ENCODE measurements at places on chromosomes 5 and 9.

DNA sequence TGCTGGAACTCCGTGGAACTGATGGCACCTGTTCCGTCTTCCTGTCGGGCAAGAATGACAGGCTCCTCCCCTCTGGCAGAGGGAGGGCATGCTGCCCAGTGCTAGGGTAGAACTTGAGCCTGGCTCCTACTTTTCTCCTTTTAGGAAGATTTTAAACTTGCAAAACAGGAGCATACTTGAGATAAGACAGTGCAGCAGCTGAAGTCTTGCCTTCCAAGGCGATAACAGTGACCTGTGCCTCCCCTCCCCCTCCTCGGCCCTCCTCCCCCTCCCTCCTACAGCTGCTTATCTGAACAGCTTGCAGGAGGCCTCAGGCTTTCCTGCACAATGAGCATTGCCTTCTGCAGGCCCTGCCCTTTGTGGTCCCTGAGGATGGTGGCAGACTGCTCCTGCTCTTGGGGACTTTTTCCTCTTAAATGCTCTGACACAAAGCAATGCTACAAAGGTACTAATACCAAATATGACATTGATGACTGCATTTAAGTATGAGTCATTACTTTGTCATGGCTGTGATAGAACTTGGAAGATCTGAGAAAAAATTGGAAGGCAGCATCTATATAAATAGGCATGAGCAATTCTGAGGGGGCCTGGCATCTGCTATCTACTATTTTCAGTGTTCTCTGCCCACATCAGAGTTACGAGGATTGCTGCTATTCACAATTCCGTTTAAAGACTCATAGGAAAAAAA, 2.0 kb downstream of the GADD45G start:
- no peak for DNase-seq

DNA sequence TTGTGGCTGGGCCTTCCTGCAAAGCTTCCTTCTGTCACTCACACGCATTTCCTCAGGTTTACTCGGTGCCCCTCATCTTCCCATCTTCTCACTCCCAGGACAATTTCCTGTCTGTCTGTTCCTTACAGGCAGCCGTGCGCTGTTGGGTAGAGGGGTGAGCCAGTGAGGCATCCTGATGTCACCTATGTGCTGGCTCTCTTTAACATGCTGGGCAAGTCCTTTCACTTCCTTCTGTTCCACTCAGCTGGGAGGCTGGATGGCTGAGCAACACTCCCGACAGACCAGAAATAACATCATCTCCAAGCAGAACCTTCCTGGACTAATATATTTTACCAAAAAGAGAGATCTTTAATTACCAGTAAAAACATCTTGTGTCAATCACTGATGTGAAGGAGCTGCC, 103.0 kb downstream of the HSD17B3 start:
- DNase-seq, result no peak

DNA sequence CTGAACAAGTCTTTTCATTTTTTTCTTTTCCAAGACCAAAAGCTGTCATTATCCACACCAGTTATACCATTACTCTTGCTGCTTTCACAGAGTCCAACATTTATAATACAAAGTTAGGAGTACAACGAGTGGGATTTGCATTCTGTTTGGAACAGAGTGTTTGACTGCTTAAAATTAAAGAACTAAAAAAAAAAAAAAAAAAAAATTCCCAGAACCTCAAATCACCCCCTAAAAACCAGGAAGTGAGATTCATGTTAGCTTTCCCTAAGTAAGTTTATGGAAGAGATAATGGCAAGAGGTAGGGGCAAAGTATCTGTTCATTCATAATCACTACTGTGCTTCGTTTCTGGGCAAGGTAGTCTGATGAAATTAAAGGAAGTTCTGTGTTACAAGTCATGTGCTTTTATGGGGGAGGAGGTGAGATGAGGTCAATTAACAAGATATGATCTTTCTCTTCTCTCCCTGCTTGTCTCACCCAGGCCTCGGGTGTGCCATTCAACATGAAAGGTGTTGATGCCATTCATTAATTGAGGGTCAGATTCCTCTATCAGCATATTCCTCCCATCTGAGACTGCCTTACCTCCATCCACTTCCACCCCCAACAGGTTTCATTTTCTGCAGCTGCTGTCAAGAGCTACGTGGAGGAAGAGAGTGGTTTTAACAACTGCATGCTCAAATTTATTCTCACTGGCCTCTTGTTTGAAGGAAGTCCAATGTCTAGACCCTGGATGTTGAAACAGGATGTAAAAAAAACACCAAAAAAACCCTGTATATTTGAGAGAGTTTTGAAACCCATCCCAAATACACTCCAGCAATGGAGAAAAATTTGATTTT, 58.1 kb downstream of the MARCHF3 start:
- DNase-seq, result no peak

DNA sequence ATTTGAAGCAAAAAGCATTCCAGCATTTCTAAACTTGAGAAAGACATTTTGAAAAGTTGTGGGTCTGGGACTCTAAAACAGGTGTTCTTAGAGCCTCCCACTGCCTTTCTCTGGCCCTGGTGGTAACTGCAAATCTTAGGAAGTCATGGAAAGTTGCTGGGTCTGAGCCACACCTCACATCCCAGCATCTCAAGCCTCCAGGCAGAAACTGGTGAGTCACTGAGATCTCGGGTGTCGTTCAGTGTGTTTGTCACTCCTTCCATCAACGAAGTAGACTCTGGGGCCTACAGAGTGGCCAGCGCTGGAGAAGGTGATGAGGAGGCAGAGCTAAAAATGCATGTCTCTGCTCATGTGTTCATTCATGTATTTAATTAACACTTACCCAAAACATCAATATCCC, 59.6 kb upstream of the C5orf58 start:
- no peak for DNase-seq

Measured in eye (tissue), 1 donor.